ENCODE measurements at places on chromosomes 16 and 17.

DNA sequence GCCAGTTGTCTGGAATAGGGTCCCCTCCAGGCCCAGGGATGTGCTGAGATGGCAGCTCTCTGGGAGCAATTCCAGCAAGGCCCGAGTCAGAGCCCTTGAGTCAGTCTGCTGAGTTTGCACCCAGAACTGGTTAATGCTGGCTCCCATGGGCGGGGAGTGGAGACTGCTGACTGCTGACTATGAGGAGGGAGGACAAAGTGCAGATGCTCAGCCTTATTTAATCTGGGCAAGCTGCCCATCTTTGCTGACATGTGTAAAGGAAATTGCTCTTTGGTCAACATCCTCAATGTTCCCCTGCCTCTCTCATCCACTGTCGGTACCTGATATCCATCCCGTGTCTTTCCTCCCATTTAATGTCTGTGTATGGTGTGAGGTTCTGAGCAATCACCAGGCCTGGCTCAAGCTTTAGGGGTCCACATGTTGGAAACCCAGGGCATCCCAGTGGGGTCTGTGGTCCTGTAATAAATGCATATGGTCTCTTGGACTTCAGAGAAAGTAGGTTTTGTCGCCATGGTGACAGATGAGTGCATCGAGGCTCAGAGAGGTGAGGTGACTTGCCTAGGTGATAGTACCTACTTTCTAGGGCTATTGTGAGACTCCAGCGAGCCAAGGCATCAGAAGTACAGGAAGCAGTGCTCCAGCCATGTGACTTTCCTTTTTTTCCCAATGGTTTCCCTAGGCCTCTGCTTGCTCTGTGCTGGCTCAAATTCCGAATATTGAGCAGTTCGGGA is 20.0 kb upstream of the RNF135 start:
- DNase-seq = no peak

GRCh38 chr16:12767897-12768296 is 35.8 kb downstream of the CPPED1 start:
- no peak for DNase-seq

DNA sequence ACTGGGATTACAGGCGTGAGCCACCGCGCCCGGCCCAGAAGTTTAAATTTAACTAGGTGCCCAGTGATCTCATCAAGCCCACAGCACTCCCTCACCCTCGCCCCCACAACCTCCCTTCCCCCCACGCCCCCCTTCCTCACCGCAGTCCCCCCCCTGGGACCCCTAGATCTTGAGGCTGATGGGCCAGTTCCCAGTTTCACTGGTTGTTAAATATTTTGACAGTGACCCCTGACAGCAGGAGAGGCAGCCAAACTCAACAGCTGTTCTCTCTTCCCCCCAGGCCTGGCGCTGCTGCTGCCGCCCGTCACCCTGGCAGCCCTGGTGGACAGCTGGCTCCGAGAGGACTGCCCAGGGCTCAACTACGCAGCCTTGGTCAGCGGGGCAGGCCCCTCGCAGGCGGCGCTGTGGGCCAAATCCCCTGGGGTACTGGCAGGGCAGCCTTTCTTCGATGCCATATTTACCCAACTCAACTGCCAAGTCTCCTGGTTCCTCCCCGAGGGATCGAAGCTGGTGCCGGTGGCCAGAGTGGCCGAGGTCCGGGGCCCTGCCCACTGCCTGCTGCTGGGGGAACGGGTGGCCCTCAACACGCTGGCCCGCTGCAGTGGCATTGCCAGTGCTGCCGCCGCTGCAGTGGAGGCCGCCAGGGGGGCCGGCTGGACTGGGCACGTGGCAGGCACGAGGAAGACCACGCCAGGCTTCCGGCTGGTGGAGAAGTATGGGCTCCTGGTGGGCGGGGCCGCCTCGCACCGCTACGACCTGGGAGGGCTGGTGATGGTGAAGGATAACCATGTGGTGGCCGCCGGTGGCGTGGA is 15.6 kb downstream of the QPRT start:
- DNase-seq = no peak

DNA sequence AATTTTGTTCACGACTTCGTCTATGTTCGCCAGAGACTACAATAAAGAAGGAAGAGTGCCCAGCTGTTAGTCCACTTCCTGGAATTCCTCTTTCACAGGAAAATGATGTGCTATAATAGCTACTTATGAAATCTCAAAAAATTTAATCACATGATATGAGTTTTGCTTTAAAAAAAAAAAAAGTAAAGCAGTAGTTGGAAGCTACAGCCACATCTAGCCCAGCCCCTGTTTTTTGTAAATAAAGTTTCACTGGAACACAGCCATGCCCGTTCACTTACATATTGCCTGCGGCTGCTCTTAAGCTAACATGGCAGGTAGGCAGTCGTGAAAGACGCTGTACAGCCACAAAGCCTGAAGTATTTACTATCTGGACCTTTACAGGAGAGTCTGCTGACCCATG is 15.3 kb downstream of the VPS53 start:
- DNase-seq = no peak

DNA sequence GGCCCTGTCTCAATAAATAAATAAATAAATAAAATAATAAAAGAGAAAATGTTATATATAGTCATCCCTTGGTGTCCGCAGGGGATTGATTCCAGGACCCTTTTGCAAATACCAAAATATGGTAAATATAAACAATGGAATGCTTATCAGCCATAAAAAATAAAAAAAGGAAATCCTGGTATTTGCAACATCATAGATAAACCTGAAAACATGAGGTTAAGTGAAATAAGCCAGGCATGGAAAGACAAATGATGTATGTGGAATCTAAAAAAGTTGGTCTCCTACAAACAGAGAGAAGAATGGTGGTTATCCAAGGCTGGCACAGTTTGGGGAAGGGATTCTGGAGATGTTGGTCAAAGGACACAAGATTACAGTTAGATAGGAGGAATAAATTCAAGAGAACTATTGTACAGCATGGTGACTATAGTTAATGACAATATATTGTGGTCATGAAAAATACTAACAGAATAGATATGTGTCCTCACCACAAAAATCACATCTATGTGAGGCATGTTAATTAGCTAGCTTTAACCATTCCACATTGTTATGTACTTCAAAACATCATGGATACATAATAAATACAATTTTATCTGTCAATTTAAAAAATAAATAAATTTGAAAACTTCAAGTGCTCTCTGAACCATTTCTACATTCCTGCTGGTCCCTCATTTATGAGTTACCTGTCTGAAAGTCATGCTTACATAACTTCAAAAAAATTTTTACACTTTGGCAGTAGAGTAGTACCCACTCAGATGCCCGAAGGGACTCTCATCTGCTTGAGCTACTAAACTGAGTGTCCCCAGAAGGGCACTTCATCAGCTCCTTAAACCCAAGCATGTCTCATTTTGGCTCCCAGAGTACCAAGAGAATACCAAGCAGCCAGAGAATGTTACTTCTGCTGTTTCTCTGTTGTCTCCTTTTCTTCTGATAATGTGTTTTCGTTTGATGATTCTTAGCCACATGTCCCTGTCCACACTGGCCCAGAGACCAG is 26.6 kb downstream of the N4BP1 start:
- no peak for DNase-seq
